ENCODE measurements at places on chromosomes 11 and 22.

DNA sequence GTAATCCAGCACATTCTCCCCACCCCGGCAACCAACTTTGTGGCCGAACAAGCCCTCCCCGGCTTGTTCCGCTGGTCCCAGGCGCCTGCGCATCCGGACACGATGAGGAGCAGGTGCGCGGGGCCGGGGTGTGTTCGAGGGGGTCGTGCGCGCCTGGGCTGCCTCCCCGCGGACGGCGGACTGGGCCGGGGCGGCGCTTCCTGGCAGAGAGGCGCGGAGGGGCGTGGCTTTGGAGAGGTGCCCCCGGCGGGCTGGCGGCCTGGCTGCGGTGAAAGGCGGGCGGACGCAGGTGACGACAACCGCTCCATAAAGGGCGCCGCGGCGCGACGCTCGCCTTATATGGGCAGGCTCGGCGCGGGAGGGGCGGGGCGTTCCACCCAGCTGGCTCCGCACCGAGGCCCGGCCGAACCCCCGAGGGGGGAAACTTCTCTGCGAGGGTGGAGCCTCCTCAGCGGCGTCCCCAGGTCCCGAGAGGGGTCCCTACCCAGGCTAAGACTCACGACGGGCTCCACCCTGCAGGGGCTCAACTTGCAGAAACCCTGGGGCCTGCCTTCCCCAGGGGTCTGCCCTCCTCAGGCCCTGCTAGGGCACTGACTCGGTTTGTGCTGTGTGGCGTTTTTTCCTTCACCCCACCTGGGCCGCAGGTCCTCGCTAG is 26.4 kb downstream of the TXN2 start:
- peak; percentile 90 for DNase-seq

DNA sequence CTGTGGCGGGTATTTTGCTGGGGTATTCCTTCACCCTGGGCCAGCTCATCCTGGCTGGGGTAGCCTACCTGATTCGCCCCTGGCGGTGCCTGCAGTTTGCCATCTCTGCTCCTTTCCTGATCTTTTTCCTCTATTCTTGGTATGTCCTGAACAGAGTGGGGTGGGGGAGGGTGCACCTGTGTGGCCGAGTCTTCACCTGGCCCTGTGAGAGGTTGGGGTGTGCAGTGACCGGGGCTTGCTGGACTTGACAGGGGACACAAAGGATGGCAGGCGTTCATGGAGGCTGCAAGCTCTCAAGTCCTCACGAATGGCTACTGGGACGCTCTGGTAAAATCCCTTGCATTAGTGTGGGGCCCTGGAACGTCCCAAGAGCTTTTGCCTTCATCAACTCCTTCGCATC is 39.3 kb downstream of the CAPN1 start:
- no peak for DNase-seq

GRCh38 chr22:32473388-32473952 is 1.1 kb upstream of the FBXO7 start:
- DNase-seq = peak; percentile 5

- DNase-seq = no peak
These were observed 40.4 kb downstream of the BCR start for GRCh38 chr22:23220485-23221350.

DNA sequence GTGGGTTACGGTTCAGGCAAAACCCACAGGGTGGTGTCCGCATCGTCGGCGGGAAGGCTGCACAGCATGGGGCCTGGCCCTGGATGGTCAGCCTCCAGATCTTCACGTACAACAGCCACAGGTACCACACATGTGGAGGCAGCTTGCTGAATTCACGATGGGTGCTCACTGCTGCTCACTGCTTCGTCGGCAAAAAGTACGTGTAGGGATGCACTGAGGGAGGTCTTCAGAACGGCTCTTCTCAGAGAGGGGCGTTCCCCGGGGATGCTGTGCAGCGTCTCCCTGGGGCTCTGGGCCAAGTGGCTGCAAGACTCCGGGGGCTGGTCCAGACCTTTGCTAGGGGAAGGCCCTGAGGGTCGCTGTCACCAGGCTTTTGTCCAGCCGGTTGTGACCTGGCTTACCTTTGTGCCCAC is 1.3 kb downstream of the ACR start:
- DNase-seq = no peak

DNA sequence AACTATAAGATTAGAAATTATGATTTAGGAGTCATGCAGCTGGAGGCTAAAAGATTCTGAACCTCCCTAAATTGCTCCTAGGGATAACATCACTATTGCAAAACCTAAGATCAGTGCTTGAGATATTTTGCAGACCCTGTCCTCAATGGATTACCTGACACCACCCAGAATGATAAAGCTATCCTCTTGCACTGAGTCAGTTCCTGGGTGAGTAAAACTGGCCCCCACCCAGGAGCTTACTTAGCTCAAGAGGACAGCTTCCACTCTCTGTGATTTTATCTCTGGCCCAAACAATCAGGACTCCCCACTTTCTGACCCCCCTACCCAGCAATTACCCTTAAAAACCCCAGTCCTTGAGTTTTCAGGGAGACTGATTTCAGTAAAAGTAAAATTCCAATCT is 2074.4 kb upstream of the RAG2 start:
- no peak for DNase-seq

DNA sequence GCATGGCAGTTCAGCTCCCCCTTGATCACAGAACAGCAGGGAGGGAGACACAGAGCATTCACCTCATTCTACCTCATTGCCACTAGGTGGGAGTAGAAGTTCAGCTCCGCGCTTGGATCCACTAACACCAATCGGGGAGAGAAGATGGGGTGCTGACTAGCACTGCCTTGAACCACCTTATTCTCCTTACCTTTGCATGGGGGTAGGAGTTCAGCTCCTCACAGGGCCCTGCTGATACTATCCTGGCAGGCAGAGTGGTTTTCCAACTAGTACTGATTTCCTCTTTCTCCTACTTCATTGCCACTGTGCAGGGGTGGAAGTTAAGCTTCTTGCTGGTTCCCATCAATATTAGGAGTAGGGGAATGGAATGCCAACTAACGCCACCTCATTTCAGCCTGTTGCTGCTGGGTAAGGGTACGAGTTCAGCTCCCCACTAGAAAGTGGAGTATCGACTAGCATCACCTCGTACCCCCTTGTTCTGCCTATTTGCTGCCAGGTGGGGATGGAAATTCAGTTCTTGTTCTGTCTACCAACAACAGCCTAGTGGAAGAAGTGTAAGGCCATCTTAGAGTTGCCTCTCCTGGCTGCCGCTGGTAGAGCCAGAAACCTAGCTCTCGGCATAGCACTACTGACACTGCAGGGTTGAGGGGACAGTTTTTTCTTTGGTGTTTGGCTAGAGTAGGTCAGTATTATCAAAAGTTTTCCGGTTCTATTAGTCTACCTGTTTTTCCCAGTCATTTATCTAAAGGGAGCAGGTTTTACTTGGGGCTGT is 550.9 kb upstream of the CCDC90B start:
- DNase-seq = no peak

DNA sequence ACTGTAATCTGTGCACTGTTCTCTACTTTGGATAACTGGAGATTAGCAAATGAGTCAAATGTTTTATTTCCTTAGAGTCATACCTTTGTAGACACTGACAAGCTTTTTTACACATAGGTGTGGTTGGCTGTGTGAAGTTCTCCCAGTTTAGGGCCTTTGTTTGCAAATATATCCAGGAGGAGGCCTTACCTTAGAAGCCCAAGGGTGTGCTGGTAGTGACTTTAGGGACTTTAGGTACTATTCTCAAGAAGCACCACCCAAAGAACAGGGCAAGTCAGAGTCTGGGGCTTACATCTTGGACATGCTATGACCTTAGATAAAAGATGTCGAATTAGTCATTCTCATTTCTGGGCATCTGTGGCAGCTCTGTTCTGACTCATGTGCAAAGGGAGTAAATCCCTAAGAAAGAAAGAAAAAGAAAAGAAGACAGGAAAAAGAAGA is 4.8 kb upstream of the FAR1 start:
- DNase-seq = no peak

- DNase-seq = peak; percentile 9
These were observed 198.2 kb downstream of the SWAP70 start for GRCh38 chr11:9861860-9862725.
